KG1 (cell line): ENCODE measurements at places on chromosomes 2 and 18.

- no peak for DNase-seq
Observed at GRCh38 chr2:205060269-205060668, 515.0 kb downstream of the PARD3B start.

DNA sequence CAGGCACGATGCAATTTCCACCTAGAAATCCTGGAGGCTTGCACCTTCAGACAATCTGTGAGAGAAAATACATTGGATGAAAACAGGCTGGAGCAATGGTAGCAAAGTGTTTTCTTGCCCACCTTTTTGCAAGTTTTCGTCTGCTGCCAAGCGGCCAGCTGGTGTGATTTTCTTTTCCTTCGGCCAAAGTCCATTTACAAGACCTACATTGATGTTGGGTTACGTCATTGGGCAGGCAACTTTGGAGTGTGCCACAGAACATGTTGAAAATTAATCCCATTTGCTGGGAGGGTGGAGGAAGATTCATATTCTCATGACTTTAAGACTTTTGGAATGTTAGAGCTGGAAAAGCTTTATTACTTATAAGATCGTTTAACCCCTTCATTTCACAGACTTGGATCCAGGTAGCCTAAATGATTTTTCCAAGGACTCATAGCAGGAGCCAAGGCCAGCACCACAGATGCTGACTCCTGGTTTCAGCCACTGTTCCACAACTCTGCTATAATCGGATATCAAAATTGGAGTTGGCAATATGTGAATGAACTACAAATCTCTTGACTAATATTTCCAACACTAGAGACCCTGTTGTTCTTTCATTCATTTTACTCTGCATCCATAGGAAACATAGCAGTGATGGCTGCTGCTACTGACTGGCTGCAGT, 352.1 kb downstream of the RND3 start:
- DNase-seq: no peak

GRCh38 chr2:72813841-72814240, 12.0 kb downstream of the EXOC6B start:
- DNase-seq: no peak

- DNase-seq: no peak
Observed at GRCh38 chr2:188291142-188291616, 495 bp upstream of the GULP1 start.

GRCh38 chr2:196295005-196295404, 123.6 kb upstream of the STK17B start:
- DNase-seq: no peak
